ENCODE measurements at places on chromosomes 12 and 14.

DNA sequence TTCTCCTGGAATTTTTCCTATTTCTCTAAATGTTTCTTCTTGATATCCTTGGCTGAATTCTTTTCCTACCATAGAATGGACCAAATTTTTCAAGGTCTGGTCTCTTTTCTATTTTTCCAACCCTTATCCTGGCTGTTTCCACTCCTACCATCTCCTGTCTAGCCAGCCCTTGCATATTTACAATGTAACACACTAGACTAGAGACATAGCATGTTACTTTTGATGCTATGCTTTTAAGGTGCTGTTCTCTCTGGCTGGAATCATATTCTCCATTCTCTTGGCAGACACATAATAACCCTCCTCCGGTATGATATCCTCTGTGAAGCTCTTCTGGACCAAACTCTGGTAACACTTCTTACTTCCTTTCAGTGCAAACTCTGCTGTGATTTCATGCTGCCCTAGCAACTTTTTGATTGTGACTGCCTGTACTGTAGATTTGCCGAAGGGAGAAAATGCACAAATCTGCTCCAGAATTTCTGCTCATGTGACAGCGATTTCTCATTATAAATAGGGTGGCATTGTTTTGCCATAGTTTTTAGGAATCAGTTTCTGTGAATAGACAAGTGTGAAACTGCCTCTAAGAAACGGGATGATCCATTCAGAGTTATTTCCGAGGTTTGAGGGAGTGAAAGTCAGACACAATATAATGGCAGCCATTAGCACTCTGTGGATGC lies 284.4 kb downstream of the MDGA2 start:
- no peak for DNase-seq

DNA sequence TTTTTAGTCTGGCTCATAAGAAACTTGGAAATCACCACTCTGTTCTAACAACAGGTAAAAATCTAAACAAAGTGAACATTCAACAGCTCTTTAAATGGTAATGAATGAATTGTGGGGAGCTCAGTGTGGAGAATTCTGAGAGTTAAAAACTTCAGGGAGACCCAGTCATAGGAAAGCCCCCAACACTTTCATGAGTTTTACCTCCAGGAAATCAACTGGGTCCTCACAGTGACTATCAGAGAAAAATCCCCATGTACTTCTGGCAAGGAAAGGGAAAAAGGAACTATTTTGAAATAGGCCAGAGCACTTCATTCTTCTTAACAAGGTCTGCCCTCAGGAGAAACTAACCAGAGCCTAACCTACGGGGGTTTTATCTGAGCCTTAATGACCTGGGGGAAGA lies 134.7 kb downstream of the CMAS start:
- no peak for DNase-seq

DNA sequence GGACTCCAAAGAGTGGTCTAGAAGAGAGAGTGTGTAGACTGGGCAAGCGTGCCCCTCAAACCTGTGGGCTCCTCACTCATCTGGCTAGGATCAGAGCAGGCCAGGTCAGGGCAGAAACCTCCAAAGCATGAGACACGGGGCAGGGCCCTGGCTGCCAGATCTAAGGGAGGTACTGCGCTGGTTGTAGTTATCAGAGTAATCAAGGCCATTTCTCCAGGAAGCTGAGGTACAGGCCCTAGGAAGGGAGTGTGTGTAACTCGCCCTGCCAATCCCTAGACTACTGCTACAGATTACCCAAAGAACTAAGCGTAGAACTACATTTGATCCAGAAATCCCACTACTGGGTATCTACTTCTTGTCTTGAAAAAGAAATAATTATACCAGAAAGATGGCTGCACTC lies 84.5 kb downstream of the SSPN start:
- DNase-seq = no peak

GRCh38 chr14:103521951-103522563 lies 573 bp downstream of the CKB start:
- DNase-seq = peak; percentile 42

DNA sequence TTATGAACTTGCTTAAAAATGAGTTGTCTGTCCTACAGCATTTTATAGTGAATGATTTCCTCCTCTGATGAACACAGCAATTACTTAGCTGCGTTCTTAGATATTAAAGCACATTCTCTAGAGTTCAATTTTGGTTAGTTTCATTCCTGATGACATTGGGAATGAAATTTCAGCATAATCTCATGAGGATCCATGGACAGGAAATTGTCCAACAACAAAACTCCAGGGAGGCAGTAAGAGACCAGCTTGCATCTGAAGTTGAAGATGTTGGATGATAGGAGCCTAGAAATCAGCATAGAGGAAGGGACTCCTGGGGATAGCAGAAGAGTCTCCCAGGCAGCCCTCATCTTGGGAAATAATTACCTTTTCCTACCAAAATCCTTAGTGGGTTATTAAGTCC lies 128.7 kb upstream of the RAP1B start:
- DNase-seq = no peak

GRCh38 chr14:105018414-105018813 lies 2.5 kb downstream of the CDCA4 start:
- no peak for DNase-seq

DNA sequence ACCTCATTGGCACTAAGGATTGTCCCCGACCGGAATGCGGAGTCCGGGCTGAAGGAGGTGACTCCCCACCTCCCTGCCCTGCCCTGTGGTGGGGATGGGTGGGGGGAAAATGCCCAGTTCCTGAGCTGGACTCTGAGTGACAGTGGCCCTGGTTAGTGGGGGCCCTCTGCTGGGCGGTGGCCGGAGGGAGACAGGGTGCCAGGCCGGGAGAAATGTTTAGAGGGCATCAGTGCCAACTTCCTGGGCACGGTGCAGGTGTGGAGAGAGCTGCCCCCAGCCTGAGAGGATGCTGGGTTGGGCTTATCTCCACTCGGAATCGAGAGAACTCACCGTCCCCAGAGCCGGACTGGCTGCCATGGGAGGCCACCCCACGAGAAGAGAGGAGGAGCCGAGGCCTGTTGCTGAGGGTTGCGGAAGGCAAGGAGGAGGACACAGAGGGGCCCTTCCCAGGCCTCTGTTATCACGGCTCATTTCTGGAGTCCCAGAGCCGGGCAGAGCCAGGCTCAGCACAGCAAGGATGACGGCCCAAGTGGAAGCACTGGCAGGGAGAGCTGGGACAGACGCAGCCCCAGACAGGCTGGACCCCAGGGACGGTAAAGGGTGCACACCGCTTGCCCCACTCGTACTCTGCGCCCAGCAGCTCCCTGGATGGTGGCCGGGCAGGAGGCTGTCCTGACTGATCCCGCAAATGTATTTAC lies 156.7 kb downstream of the KIF26A start:
- DNase-seq = no peak

DNA sequence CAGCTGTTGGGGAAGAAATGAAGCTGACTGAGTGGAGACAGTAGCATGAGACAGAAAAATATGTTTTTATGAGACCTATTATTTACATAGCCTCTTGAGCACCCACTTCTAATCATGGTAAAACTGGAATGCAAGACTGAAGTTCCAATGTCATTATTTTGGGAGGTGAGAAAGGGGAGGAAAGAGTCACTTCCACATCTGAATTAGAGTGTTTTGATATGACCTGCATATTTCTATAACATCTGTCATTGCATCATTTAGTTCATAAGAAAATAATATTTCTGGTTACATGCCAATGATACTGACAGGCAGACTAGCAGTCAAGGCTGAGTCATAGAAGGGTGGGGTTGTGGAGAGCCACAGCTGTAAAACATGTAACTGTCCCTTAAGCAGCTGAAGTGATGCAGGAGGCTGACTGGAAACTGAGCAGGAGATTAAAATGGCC lies 26.7 kb downstream of the NTN4 start:
- DNase-seq = no peak

GRCh38 chr12:43835264-43835655 lies 621 bp upstream of the TMEM117 start:
- no peak for DNase-seq

DNA sequence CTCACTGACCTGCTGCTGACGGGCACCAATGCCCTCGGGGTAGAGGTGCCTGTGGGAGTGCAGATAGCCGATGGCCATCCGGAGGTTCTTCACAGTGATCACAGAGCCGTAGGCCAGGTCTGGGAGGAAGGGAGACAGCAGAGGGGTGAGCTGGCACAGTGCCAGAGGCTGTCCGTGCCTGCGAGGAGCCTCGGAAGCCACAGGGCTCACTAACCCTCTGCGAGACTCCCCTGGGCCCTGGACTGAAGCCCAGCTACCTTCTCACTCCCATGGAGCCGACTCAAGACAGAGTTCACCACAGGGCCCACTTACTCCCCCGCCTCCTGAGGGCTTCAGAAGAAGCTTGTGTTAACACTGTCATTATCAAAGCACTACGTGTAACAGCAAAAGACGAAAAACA lies 24.5 kb downstream of the POMT2 start:
- no peak for DNase-seq

DNA sequence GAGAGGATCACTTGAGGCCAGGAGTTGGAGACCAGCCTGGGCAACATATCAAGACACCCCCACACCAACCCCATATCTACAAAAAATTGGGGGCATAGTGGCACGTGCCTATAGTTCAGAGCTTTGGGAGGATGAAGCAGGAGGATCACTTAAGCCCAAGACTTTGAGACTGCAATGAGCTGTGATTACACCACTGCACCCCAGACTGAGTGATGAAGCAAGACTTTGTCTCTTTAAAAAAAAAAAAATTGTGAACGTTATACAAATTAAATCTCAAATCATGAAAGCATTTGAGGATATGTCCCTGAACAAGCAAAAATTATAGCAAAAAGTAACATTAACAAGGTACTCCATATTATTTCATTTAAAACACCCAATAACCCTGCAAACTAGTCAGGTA lies 2.9 kb downstream of the LRP6 start:
- no peak for DNase-seq

GRCh38 chr12:69623970-69624369 lies 13.3 kb upstream of the LRRC10 start:
- no peak for DNase-seq

DNA sequence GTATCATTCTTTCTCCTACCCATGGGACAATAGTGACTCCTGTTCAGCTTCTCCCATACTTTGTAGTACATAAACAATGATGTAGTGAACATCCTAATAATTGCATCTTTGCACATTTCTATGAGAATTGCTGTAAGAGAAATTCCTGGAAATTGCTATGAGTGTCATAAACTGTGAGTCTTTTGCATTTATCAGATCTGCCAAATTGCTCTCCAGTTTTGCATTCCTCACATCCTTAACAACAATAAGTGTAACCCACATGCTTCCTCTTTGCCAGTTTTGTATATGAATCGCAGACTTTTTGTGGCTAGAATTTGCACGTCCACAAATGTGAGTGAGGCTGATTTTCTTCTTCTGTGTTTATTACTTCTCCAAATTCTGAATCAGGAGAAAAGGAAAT lies 124.0 kb upstream of the TBX5 start:
- no peak for DNase-seq

DNA sequence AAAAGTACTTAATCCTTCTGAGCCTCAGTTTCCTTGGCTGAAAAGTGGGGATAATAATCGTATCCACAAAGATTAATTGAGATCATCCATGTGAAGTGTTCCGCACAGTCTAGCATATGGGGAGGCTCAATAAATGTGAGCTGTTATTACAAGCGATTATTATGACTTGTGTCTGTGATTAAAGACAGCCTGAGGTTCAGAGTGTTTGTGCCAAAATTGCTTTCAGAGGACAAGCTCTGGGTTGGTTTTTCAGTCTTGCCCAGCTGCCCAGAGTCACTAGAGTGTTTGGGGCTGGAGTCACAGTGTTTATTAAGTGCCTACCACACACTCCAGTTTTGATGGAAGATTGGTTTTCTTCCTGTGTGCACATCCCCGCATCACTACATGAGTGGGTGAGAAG lies 53.5 kb downstream of the NTF3 start:
- DNase-seq = no peak

GRCh38 chr12:42705863-42706262 lies 116.3 kb upstream of the PRICKLE1 start:
- DNase-seq = no peak

- DNase-seq = no peak
These were observed 113.0 kb downstream of the SEC23A start for GRCh38 chr14:38989922-38990546.

- no peak for DNase-seq
These were observed 687 bp downstream of the IFFO1 start for GRCh38 chr12:6555018-6555691.

- no peak for DNase-seq
These were observed 6.1 kb downstream of the SDR39U1 start for GRCh38 chr14:24436355-24437019.

DNA sequence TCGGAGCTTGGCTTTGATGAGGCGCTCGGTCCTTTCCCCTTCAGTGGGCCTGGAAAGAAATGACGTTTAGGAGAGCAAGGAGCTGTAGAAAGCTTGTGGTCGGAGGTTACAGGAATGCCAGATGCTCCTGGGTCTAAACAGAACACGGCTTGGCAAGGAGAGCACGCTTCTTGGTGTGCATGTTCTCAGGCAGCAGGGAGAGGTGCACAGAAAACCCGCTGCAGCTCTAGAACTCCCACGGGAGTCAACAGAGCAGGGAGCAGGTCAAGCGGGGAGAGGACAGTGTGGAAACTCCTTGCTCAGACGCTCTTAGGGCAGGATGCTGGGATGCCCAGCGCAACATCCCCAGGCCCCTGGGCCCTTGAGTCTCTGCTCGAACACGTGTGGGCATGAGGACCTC lies 51.0 kb downstream of the SSH1 start:
- no peak for DNase-seq

DNA sequence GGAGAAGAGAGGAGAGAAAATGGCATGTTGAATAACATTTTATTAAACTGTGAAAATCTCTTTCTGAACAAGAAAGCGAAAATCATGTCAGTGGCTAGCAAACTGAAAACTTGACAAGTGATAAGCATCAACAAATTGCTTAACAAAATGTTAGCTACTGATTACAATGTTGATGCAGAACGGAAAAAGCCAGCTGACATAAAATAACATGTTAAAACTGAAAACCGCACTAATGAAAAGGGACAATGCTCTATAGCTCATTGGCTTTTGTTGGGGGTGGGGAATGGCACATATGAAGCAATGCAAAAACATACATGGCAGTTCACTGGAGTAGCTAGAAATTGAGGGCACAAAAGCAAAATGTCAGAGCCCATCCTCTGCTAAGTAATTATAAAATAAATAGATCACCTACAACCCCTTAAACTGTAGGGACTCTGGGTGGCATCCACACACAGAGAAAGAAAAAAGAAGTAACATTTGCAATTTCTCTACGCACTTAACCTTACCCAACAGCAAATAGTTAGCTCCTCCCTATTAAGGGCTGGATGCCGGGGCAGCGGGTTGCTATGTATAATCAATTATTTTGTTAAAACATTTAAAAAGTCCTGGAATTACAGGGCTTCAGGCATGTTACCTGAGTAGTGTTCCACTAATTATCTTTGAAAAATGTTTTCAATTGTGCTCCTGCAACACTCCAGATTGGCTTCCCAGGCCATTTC lies 129.2 kb upstream of the USP15 start:
- no peak for DNase-seq
